ENCODE measurements at places on chromosomes 3 and 15.

GRCh38 chr3:12347301-12347700 is 58.4 kb downstream of the PPARG start:
- DNase-seq: no peak

- DNase-seq: no peak
Observed at GRCh38 chr3:112761062-112761638, 85.5 kb downstream of the CD200R1L start.

DNA sequence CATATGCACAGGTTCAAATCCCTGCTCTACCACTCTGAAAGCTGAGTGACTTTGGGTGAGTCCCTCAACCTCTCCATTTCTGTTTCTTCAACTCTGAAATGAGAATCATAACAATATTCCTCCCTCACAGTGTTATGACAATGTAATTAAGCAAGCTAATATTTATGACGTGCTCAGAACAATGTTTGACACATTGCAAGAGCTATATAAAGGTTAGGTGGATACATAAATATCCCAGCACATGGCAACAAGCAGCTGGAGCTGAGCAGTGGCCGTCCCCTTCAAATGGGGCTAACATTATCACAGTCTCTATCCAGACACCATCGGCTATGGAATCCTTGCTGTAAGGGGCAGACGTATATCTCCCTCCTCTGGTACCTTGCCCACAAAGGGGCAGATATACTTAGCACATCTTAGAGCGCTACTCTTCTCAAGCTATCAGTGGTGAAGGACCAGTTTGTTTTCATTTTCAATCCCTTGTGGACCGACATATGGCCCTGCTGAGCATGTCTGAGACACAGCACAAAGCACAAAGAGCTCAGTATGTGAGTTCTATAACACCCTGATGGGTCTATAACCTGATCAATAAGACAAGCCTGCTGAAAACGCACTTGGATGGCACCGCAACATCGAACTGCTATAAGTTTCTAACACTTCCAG is 80.9 kb downstream of the PRICKLE2 start:
- no peak for DNase-seq

DNA sequence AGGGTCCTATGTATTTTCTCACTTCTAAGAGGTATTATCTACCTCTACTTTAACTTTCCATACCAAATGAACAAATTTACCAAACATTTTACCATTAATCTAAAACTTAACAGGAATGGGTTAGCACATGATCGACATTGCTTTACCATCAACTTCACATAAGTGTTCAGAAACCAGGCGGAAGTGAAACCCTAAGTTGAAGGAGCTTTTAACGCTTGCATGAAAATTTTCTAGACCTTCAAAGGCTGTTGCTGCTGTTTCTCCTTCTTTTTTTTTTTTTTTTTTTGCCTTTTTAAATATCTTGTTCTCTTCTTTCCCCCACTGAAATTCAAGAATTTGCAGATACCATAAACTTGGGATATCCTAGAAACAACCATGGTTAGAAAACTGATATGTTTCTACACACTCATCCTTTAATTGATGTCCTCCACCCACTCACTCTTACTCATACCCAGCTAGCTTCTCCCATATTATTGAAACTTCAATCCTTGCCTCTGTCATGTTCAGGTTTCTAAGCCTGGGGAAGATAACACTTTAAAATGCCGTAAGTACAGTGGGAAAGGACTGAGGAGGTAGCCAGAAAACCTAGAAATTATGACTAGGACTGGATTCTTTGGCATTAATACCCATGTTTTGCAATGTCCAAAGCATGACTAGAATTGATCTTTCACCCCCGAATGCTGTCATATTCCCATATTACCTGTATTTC is 24.7 kb downstream of the MYO5A start:
- DNase-seq: no peak

DNA sequence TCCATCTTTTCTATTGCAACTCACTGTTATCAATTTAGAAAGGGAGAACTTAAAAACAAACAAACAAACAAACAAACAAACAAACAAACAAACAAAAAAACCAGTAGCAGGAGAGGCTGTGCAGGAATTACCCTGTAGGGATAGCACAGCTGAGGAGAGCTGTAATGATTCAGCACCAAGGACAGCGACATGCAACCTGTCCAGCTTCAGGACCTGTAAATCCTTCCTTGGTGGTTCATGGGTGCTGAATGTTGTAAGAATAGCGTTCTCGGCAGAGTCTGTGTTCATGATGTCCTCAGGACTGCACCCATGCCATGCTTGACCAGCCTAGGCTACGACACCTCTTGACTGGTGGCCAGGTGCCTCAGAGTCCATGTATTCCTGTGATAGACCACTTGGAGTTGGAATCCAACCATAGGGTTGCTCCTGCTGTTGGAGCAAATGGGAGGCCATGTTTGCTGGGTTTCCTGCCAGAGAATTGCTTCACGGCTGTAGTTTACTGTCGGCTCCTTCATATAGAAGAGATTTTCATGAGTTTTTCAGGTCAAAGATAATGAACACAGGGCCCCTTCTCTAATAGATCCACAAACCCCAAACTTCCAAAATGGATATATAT is 65.9 kb downstream of the CACNA2D3 start:
- DNase-seq: peak; percentile 66

DNA sequence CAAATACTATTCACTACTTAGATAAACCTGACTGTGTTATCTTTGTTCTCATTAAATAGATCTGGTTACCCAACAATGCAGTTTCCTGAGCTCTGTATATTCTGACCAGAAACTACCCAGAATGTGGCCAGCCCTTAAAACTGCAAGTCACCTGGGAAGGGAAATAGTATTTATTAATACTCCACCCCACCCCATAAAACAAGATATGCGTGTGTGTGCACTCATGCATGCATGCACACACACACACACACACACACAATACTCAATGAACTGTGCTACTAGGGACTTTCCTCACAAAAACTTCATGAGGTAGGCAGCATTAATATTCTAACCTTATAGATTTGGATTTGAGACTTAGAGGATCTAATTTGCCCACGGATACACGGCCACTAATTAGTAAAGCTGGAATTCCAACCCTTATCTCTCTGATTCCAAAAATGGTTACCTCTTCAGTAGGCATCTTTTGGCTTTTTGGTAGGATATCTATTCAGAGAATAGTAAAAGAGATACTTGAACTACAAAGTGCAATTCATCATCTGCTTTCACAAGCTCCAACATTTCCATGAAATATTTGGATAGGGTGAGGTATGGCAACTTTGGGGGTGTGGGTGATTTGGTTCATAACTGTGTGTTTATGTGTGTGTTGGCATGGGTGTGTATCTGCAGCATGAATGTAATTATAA is 197.0 kb upstream of the CFAP20DC start:
- no peak for DNase-seq
